ENCODE measurements at places on chromosomes 13 and 19.
A peak's percentile ranks its signal among the peaks of the same experiment; 100 is the strongest.

- DNase-seq, result no peak
These were observed 88.9 kb downstream of the KDM4B start for GRCh38 chr19:5057860-5058259.

DNA sequence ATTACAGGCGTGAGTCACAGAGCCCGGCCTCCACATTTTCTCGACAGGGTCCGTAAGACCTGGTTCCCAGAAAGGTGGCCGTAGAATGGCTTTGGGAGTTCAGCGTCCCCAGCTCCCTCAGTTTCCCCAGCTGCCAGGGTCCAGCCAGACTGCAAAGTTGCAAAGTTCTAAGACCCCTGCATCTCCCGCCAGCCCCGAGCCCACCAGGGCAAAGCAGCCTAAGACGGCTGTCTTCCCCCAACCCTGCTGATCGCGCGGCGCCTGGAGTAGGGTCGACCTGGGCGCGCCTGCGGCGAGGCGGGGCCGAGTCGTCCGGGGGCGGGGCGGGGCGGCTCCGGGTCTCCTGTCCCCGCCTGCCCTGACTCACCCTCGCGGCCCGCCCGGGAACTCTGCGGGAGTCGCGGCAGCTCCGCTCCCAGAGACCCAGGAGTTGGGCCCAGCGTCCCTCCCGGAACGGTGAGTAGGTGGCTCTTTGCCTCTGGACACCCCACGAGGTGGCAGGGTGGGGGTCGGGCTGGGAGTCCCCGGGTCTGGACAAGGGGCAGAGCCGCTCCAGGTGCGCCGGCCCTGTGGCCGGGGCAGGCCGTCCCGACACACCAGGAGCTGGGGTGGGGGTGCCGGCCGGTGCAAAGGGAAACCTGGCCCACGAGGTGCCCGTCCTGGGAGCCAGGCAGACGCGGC lies at the start of gene LRRC8E:
LRRC8E (plus strand) TSS at position 366 of the 681 bp plus-strand sequence. CDS start 7,094 bp downstream, outside the sequence.
- no peak for DNase-seq

- DNase-seq, result no peak
These were observed 6.3 kb upstream of the WTIP start for GRCh38 chr19:34475026-34475974.

- DNase-seq, result no peak
These were observed 32.9 kb upstream of the SLC7A9 start for GRCh38 chr19:32902448-32902847.

GRCh38 chr13:40389081-40389641 lies 277.3 kb downstream of the FOXO1 start:
- DNase-seq, result no peak

- DNase-seq, result no peak
These were observed 38.6 kb upstream of the SEMA6B start for GRCh38 chr19:4597975-4598671.

GRCh38 chr13:45048890-45049407 lies 59.6 kb downstream of the GPALPP1 start:
- no peak for DNase-seq

DNA sequence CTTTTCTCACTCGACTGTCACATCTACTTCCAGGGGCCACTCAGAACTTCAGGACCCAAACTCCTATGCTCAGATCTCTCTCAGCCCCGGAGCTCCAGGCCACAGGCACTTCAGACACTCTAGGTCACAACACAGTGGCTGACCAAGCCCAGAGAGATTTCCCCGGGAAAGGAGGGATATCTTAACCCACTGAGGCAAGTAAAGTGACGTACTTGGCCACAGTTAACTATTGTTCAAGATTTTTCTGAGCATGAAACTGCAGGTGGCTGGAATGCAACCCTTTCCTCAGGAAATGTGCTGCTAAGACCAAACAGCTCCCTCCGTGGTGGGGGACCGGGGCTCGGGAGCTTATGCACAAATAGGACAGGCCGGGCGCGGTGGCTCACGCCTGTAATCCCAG lies 23.9 kb downstream of the OPA3 start:
- no peak for DNase-seq

- no peak for DNase-seq
These were observed 4.1 kb upstream of the ZIC5 start for GRCh38 chr13:99975626-99976025.

GRCh38 chr19:7869453-7869909 lies 4.7 kb downstream of the PRR36 start:
- DNase-seq, result peak; percentile 65

- DNase-seq, result no peak
These were observed 19.3 kb downstream of the HCN2 start for GRCh38 chr19:609004-609346.

GRCh38 chr13:53100394-53101063 lies 71.9 kb downstream of the OLFM4 start:
- no peak for DNase-seq

DNA sequence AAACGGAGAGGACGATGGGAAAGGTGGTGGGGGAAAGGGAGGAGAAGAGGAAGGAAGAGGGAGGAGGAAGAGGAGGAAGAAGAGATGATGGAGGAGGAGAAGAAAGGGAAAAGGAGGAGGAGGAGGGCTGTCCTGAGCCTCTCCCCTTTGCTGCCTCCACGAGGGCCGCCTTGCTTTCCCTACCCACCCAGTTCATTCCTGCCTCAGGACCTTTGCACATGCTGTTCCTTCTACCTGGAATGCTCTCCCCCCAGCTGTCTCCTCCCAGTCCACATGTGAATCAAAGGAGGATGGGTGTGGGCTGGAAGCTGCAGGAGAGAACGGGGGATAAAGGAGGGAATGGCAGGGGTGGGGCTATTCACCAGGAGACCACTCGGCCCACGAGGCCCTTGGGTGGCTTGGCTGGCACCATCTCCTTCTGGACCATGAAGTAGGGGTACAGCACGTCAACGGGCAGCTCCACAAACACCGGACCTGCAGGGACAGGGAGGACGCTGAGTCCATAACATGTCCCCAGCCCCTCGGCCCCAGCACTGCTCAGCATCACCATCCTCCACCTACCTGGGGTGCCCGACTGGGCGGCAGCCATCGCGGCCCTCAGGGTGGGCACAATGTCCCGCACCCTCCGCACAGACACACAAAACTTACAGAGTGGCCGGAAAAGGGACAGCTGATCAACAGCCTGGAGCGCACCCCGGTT lies 15.3 kb downstream of the SYDE1 start:
- DNase-seq, result no peak

GRCh38 chr13:51251480-51251879 lies 29.3 kb downstream of the FAM124A start:
- DNase-seq, result no peak

GRCh38 chr19:33755099-33756035 lies 41.3 kb upstream of the KCTD15 start:
- no peak for DNase-seq

DNA sequence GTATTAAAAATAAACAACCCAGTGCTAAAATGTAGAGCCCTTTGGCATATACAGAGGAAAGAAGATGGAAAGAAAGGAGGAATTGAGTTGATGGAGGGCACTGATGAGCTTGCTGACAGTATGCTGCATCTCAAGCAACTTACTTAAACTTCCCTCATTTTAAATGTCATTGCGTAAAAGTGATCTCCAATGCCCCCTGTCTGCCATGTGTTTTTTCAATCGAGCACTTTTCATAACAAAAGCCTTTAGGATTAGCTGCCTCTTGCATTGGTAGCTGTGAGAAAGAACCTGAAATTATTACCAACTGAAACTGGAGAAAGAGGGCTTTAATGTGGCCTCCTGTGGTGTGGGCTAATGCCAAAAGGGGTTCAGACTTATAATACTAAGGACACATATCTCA lies 541.6 kb downstream of the SUCLA2 start:
- DNase-seq, result no peak

DNA sequence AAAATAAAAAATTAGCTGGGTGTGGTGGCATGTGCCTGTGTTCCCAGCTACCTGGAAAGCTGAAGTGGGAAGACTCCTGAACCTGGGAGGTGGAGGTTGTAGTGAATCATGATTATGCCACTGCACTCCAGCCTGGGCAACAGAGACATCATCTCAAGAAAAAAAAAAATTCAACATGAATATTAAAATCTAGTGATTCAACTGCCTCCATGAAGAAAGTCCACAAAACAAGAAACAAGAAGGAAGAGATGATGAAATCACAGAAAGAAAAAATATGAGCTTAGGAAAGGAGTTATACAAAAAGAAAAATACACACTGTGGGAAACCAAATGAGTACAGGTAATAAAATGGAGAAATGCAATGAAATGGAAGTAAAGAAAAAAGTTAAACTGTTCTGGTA lies 99.6 kb upstream of the SIAH3 start:
- DNase-seq, result no peak

GRCh38 chr13:51818276-51818675 lies 14.3 kb upstream of the DHRS12 start:
- DNase-seq, result no peak

DNA sequence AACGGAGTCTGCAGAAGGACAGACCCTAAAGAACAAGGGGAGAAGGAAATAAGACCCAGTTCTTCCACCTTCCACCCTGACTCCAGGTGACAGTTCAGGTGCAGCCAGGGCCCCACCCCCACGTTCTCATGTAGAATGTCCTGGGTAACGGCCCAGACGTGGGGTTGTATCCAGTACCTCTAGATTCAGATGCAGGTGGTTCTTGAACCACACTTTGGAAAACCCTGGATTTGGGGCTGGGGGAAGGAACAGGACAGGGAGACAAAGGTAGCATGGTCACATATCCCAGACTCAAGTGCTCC lies 2.2 kb downstream of the DMPK start:
- no peak for DNase-seq

DNA sequence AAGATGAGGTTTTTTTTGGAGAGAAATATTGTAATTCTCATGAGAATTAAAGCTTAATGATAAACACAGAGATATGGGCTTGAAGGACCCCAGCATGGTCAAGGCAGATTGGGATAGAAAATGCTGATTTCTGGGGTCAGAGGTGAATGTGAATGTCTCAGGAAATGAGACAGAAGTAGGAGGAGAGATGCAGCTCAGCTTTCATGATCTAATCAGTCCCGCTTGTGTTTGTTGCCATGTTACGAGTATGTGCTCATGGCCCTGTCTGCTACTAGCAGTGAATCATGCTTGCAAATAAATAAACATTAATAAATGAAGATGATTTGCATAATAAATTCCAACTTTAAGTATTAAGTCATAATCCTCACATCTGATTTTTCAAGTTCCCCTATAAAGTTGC lies 23.0 kb upstream of the NDFIP2 start:
- DNase-seq, result no peak

- DNase-seq, result no peak
These were observed 8.3 kb downstream of the LGI4 start for GRCh38 chr19:35126624-35126959.
